ENCODE measurements at places on chromosomes 1 and 21.

GRCh38 chr1:151485685-151486255 is 25.4 kb upstream of the CGN start:
- DNase-seq, result no peak

GRCh38 chr1:108897865-108898720 is 21.3 kb downstream of the GPSM2 start:
- DNase-seq, result peak; percentile 46

DNA sequence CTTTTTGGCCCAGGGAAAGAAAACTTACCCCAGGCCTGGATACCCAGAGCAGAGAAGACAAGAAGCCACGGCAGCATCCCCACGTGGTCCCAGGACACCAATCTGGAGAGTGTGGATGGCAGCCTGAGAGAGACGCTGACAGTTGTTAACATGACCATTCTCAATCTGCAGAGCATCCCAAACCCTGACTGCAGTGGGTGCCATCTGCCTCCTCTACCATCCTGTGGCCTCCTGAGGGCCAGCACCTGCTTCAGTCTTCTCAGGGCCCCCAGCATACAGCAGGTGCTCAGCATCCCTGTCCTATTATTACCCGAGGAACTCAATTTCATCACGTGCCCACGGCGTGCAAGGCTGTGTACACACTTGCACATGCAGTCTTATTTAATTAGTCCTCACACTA is 785 bp downstream of the PGLYRP4 start:
- DNase-seq, result peak; percentile 21

- no peak for DNase-seq
Measured at GRCh38 chr1:170935231-170935630, at the start of gene MROH9. Gene MROH9 (plus strand): TSS chr1:170935534. CDS start chr1:170945557, 10,023 bp downstream.

DNA sequence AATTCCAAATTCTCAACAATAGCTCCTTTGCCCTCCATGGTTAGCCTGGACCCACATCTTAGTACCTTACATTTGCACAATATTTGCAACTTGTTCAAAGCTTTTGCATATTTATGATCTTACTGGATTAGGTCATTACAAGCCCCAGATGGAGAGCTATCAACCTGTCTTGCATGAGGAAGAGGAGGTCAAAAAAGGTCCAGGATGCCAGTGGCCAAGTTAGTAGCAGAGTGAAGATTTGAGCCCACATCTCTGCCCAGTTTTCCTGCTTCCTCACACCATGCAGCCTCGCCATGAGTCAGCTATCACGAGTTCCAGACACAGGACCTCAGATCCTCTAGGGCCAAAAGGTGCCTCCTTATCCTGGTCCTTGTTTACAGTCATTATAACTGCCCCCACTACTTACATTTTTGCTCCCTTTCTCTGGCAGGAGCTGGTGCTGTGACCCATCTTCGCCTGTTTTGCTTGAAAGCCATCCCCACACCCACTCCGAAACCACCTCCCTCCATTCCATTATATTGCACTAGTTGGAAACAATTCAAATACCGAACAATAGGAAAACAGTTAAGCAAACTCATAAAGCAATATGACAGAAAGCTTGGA is 5.0 kb upstream of the AHCYL1 start:
- no peak for DNase-seq

GRCh38 chr1:1279028-1279427 is 1.2 kb upstream of the SCNN1D start:
- no peak for DNase-seq

DNA sequence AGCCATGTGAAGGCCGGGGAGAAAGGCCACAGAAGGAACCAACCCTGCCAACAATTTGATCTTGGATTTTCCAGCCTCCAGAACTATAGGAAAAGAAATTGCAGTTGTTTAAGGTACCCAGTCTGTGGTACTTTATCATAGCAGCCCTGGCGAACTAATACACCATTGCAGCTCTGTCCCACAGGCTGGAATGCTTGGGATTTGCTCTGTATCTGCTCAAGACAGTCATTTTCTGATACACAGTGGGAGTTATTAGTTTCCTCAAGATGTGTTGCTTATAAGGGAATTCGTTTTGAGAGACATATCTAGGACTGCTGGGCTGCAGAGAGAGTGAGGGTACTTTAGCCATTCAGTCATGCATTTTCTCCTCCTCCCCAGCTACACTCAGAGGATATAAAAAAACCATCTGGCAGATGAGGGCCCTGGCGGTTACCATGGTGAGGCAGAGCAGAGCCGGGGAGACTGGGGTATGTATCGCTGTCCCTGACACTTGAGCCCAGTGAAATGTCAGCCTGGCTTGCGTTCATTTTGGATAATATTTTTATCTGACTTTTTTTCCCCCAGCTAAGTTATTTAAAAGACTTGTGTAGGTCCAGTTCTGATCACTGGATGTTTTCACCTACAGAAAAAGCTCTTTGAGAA is 104.6 kb downstream of the DIRAS3 start:
- peak; percentile 63 for DNase-seq

DNA sequence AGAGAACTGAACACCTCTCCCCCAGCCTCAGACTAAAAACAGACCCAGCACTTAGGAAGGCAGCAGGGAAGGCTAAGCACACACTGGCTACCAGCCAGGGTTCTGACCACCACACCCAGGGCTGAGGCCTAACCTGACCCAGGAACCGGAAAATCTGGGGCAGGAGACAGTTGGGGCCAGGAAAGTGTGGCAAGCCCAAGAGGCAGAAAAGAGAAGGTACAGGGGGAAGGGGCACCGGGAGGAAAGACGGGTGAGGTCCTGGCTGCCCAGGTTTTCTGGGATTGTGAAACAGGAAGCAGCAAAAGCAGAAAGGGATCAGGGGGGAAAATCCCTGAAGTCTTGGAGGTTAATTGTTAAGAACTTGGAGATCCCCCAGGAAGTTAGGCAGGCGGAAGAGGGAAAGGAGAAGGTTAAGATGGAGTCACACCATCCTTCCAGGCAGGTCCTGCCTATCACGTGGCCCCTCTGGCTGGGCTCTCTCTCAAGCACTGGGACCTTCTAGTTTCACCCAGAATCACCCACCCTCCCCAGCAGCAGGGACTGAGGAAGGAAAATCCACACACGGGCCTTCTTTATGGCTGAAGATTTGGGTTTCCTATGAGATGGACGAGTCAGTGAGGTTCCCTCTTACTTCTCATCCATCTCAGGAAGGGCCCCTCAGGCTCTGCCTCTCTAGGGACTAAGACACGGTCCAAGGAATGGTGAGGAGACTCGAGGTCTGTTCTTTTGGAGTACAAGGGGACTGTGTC is 2.6 kb downstream of the HDGF start:
- DNase-seq, result no peak

DNA sequence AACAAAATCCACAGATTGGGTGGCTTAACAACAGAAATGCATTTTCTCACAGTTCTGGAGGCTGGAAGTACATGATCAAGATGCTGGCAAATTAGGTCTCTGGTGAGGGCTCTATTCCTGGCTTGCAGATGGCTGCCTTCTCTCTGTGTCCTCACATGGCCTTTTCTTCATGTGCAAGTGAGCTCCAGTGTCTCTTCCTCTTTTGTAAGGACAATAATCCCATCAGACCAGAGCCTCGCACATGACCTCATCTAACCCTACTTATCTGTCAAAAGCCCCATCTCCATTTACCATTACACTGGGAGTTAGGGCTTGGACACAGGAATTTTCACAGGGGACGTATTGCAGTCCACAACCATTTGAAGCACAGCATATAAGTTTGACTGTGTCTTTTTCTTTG is 181.6 kb downstream of the NEGR1 start:
- DNase-seq, result no peak

GRCh38 chr1:107617456-107617855 is 347.5 kb downstream of the VAV3 start:
- DNase-seq, result no peak

DNA sequence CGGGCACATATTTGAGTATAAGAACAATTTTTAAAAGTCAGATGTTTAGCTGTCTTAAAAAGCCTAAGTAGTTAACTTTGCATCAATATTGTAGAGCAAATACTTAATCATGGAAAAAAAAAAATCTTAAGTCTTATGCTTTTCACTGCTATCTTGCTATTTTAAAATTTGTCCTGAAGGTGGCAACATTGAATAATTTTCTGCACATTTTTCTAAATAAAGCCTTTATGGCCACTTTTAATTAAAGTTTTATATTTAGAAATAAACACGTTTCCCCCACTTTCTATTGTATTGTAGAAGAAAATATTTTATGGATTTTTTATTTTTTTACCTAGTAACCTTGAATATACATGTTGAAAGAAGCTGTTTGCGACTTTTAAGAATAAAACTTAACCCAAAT is 198.8 kb downstream of the AMY1C start:
- no peak for DNase-seq

DNA sequence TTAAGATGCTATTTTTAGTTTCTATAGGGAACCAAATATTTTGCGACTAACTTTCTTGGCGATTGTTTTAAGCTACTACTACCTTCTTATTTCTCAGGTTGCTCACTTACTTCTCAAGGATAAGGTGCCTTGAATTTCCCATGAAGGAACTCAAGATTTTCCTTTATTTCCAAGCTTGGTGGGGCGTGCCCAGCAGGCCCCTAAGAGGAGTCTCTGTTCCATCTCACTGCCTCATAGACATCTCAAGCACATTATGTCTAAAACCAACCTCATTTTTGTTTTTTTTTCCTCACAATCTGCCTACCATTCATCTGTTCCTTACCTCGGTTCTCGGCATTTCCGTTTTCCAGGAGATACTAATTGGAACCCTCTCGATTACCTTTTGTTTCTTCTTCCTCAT is 421.9 kb downstream of the DISC1 start:
- DNase-seq, result no peak

GRCh38 chr1:165467706-165468105 is 22.8 kb upstream of the RXRG start:
- no peak for DNase-seq

DNA sequence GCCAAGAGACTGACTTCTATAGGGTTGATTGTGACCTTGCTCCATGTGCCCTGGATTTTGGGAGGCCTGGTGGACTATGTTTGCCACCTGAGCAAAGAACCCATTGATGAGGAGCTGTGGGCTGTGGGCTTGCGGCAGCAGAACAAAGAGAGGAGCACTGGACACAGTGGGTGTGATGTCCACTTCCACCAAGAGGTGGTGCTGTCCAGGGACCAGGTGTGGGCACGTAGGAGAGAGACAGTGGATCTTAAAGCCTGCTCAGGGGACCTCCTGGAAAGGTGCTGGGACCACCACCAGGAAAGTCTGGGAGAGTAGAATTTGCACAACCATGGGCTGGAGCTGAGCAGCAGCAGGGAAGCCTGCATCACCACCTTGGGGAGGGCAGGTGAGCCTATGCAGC is 106.7 kb upstream of the ETS2 start:
- no peak for DNase-seq

DNA sequence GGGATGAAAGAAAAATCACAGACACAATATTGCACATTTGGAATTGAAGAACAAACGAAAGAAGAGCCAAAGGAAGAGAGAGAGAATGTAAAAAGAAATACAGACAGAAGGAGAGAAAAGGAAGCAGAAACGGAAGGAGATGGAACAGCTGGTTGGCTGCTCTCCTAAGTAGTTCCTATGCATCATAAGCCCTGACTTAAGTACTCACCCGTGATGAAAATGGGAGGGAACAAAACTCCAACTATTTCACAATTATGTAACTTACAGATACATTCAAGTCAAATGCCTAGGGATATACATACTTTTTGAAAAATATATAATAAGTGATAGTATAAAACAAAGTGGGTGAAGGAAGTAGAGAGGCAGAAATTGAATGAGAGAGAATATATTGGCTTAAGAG is 88.5 kb downstream of the TTLL7 start:
- DNase-seq, result no peak

DNA sequence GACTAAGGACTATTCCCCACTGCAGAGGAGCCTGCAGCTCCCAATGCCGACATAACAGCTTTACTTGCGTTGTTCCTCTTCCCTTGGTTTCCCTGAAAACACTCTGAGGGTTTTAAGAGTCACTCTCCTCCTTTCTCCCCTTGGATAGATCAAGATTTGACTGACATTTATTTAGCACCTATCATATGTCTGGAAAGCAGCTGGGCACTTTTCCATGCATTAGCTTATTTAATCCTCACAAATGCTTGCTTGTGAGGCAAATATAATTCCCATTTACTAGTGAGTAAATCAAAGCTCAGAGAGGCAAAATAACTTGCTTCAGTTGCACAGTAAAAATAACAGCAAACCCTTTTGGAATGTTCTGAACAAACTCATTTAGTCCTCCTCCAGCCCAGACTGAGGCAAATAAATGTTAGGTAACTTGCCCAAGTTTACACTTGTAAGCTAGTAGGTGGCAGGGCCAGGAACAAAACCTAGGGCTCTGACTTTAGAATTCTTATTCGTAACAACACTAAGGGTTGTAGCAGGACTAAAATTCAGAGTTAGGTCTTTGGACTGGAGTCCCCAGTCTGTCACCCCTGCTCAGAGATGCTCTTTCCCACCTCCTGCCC is 81.4 kb downstream of the KCND3 start:
- no peak for DNase-seq

- DNase-seq, result no peak
Measured at GRCh38 chr1:27614625-27615344, 10.8 kb upstream of the AHDC1 start.

DNA sequence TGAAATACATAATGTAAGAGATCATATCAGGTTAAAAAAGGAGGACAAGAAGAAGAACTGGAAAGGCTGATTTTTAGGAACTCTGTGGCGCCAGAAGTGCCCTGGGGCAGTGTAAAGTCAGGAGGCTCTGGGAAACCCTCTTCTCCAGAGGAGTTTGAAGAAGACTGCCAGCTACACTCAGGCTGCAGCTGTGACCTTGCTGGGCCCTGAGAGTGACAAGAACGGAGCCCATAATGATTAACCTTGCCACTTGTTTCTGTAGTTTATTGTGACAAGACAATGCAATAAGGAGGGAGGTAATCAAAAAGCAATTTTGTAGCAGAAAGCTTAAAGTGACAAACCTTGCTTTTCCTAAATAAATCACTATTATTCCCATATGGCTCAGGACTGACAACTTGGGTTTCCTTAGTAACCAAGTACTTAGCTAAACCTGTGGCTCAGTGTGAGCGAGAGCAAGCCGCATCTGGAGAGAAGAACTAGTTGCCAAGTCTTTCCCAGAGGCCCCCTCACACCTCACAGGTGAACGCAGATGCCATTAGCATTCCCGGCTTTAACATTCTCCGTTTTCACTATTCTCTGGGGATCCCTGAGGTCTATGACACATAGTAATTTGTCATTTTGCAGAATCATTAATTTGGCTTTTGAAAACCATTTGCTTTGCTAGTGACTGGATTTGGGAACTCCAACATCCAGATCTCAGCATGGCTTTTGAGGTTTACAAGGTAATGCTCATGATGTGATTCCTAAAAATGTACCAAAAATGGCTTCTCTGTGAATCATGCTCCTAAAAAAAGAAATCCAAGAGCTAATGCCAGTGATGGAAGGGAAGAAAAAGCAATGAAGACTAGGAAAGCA is 115.9 kb downstream of the OMA1 start:
- no peak for DNase-seq

- DNase-seq, result no peak
Measured at GRCh38 chr1:224539971-224540370, 76.1 kb upstream of the CNIH3 start.

DNA sequence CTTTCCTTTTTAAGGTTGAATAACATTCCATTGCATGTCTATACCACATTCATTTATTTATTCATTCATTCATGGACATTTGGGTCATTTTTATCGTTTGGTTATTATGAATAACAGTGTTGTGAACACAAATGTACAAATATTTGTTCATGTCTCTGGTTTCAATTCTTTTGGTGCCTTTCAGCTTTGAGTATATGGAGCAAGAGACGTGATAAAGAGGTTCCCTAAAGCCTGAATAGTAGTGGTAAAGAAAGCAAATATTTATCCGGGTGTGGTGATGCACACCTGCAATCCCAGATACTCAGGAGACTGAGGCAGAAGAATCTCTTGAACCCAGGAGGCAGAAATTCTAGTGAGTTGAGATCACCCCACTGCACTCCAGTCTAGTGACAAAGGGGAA is 5.3 kb upstream of the RLF start:
- no peak for DNase-seq

- DNase-seq, result no peak
Measured at GRCh38 chr1:184469396-184469795, 82.6 kb downstream of the C1orf21 start.
